CD4-positive, alpha-beta T cell (primary cell): ENCODE measurements at places on chromosomes 5 and 9.

GRCh38 chr5:100644776-100645175, 109.6 kb downstream of the FAM174A start:
- DNase-seq: no peak

DNA sequence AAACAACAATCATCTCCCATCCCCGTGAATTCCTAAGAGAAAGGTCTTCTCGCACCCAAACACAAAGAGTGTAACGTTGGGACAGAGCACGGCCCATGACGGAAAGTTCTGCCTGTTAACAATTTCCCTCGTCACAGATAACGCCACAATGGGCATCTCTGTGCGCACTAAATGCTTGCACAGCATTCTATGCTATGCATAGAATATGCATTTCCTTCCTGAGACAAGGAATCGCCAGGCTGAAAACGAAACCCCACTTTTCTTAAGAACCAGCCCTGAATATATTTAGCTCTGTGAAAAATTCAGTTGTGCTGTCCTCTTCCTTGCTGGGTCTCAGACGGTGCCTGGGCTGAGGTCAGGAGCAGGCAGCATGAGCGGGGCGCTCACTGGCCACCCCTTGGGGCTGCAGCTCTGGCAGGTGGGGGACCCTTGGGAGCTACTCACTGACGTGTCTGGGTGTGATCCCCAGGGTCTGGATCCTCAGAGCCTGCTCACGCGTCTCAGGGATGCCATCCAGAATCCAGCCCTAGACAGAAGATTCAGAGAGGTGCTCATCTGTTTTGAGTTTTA, 49.8 kb downstream of the AK8 start:
- no peak for DNase-seq

DNA sequence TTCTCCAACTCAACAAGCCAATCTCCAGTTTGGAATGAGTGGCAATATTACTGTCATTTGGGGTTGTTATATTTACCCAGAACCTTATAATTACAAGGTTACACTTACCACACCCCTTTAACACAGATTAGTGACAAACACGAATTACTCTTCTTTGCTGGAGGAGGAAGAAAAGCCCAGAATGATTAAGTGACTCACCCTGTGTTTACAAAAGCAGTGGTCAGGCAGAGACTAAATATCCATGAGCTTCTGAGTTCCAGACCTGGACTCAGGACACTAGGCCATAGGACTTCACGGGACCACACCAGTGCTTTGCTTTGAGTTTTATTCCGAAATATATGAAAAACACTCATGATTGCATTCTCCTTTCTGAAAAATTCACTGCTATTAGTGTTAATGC, 370.8 kb downstream of the TLE1 start:
- no peak for DNase-seq

- DNase-seq: no peak
These were observed 358.4 kb downstream of the ARRDC3 start for GRCh38 chr5:91024727-91025126.

- DNase-seq: no peak
These were observed 1778.8 kb upstream of the CDH6 start for GRCh38 chr5:29414681-29415080.

GRCh38 chr5:11432116-11432515, 472.1 kb downstream of the CTNND2 start:
- no peak for DNase-seq

GRCh38 chr9:76558465-76558864, 99.5 kb downstream of the GCNT1 start:
- DNase-seq: no peak

DNA sequence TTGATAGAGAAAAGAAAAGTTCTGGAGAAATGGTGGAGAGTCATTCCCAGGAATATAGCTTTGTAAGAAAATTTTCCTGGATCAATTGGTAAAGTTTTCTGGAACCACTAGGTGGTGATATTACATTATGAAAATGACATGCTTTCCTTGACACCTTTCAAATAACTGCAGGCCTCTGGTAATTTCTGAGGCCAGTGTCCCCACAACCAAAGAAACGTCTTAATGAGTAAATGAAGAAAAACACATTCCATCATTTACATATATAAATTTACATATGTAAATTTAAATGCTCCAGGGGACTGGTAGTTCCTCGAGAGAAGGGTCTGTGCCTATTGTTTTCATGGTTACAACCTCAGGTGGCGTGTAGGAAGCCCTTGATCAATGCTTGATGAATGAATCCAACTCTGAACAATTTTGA, 17.2 kb upstream of the RGS3 start:
- DNase-seq: no peak

DNA sequence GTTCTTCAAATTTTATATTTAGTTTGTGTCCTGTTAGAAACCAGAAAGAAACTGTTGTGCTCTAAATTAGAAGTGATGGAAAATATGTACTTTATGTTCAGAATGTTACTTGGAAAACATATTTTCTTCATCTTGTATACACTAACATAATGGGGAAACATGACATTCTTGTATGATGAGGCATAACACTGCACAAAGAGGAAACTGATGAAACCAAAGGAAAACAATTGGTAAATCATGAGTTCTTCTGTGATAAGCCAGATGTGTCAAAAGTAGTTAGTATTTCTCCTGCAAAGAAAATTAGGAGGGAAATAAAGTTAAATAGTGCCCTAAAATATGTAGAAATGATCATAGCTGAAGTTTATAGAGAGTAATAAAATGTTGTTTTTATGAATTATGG, 111.1 kb upstream of the FBN2 start:
- DNase-seq: no peak

DNA sequence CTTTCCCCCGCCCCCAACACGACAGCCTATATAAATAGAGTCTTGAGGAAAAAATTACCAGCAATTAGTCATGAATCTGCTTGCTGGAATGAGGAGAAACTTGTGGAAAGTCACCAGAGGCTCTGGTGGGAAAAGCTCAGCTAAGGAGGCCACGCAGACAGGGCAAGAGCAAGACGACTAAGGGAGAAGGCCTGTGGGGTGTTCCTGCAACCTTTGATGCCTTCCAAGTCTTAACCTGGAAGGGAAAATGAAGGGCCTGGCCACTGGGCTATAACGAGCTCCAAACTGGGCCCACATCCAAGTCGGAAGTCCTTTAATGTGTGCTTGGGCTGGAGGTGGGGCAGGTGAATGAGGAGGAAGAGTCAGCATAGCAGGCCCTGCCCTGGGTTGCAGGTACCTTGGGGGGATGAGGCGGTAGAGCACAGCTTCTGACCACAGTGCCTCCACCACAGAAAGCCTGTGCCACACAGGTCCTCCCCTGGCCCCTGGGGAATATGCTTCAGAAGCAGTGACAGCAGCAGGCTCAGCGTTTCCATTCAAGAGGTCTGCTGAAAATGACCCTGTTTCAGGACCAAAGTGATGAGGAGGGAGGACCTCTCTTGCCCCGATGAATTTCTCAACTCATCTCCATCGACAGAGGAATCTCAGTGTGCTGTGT, 92.8 kb upstream of the LRRTM2 start:
- DNase-seq: no peak

DNA sequence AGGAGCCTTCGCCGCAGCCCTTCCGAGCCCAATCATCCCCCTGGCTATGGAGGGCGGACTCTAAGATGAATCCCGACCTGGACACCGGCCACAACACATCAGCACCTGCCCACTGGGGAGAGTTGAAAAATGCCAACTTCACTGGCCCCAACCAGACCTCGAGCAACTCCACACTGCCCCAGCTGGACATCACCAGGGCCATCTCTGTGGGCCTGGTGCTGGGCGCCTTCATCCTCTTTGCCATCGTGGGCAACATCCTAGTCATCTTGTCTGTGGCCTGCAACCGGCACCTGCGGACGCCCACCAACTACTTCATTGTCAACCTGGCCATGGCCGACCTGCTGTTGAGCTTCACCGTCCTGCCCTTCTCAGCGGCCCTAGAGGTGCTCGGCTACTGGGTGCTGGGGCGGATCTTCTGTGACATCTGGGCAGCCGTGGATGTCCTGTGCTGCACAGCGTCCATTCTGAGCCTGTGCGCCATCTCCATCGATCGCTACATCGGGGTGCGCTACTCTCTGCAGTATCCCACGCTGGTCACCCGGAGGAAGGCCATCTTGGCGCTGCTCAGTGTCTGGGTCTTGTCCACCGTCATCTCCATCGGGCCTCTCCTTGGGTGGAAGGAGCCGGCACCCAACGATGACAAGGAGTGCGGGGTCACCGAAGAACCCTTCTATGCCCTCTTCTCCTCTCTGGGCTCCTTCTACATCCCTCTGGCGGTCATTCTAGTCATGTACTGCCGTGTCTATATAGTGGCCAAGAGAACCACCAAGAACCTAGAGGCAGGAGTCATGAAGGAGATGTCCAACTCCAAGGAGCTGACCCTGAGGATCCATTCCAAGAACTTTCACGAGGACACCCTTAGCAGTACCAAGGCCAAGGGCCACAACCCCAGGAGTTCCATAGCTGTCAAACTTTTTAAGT, 819 bp downstream of the ADRA1B start:
- no peak for DNase-seq

DNA sequence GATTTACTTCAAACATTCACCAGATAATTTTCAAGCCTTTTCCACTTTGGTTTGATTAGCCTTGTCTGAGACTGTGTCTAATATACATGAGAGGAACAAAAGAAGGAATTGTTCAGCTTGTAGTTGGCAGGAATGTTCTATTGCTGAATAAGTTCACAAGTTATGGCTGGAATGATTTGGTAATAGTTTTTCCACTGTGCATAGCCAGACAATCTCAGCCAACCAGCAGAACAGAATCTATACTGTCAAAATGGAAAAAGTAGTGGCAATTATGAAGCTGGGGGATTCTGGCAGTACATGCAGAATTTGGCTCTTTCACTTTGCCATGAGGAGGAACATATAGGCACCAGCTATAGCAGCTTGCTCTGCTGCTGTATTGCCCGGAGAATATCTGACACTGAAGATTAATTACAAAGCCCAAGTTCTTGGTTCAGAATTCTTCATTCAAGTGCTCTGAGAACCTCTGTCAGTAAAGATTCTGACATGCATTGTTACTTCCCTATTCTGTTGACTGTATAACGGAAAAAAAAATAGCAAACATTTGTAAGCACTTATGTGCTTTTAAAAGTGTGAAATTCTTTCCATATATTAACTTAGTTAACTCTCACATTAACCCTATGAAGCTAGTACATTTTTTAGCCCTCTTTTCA, 150.6 kb downstream of the PRR16 start:
- no peak for DNase-seq

DNA sequence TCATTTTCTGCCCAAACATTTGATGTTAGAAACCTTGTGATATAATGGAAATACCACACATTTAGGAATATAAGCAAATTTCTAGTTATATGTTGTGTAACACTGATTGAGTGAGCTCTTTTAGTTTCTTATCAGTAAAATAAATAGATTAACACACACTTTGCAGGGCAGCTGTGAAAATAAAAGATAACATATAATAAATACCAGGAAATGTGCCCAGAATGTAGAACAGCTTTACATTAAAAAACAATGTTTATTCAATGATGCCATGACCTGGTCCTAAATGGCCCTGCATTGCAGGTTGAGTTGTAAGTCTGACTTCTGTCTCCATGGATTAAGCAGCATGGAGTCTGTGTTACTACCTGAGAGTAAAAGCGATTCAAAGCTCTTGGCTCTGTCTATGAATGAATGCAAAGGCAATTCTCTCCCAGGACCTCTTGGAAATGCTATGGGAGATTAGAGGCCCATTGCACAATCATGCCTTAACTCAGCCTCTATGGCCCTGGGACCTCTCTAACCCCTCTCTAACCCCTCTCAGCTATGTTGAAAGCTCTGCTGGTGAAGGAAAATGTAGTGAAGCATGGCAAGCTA, 296.0 kb upstream of the ACTBL2 start:
- no peak for DNase-seq

DNA sequence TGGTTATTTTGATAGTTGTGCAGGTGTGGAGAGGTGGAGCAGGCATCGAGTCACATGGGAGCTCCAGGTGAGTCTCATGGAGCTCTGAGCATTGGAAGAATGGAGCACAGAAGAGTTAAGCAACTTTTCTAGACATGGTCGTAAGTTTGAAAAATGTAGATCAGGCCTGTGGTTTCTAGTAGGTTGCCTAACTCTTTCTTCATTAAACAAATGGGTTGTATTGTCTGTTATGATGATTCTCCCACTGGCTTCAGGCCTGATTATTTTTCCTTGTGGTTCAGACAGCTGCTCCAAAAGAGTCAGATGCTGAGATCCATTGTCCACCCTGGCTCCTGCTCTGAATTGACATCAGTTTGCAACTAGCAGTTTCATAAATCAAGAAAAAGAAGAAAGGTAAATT, 80.3 kb upstream of the RPS23 start:
- DNase-seq: no peak

- no peak for DNase-seq
These were observed 2240.9 kb upstream of the WWC1 start for GRCh38 chr5:166050531-166050930.

DNA sequence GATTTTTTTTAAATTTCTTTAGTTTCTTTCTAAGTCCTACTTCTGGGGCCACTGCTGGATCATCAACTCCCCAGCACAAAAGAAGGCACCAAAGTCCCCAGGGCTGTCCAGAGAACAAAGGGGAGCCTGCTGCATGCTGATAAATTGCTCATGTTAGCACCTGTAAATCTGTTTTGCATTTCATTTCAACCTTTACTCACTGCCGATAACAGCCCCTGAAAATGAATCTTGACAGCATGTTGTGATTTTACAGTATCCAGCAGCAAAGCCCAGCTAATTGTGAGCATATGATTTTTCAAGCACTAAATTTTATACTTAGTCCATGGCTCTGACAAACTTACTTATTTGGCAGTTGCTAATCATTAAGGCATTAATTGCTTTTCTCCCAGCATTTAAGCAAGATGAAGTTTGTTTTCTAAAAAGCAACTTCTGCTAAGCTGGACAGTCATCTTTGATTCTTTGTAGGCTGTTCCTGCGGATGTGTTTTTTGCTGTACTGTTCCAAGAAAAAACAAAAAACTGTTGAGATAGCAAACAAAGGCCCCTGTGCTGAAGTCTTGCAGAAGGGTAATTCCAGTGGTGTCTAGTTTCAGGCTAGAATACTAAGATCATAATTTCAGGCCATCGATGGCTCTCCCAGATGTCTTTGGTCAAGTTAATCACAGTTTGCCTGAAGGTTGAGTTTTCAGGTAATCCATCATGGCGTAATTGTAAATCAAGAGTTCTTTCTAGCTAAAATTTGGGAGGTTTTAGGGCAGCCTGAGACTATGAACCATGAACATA, 73.1 kb upstream of the GAS1 start:
- no peak for DNase-seq

DNA sequence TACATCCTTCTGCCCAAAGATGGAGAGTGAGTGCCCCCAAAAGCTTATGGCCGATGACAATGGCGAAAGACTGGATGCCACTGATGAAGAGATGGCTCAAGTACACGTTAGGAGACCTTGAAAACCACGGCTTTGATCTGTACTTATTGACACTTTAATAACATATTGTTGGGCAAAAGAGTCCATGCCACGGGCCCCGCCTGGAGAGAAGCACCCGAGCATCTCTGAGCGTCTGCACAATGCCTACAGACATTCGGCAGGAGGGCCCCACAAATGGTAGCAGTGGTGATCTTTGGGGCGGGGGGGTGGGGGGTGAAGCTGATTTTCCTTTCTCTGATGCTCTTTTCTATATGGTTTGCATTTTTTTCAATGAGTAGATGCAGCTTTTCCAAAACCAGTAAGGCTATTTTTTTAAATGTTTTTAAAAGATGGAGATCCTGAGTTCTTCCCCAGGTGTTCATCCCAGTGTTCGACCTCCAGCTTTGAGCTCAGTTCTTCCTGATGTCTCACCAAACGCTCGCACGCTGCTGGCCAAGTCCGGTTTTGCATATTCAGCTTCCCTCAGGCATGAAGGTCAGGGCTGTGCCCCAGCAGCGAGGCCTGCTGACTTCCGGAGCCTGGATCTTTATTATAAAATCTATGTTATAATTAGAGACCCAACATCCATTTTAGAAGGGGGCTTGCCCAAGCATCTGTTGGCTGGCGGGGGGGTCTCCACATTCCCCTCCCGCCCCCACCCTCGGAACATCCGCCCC, 34.3 kb upstream of the BARHL1 start:
- DNase-seq: no peak

GRCh38 chr9:37918665-37919170, 14.8 kb upstream of the SLC25A51 start:
- no peak for DNase-seq
